ENCODE measurements at places on chromosomes 2 and 18. TPM values are rescaled to one million over a fixed set of nuclear protein-coding genes. Genes with fewer than 3 reads are reported as not detected.

DNA sequence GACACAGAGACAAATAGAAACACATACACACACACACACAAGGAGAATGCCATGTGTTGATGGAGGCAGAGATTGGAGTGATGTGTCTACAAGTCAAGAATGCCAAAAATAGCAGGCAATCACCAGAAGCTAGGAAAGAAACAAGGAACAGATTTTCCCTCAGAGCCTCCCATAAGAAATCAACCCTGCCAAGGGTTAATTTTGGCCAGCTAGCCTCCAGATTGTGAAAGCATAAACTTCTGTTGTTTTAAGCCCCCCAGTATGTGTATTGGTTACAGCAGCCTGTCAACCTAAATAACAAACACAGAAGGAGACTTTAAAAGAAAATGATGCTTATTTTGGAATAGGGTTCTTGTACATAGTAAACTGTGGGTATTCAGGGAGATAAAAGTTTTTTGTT lies 5.6 kb upstream of the STK39 start:
- no peaks in the 10 kb centered on the region for H3K36me3 ChIP-seq
- no peak for DNase-seq
- H3K27ac ChIP-seq: no peak overlapping the region
- no peaks in the 10 kb centered on the region for H3K4me1 ChIP-seq
- no peak overlapping the region for H3K4me3 ChIP-seq

- DNase-seq: no peak
- H3K27ac ChIP-seq: no peak overlapping the region
- H3K27me3 ChIP-seq: no peaks in the 10 kb centered on the region
- H3K36me3 ChIP-seq: no peaks in the 10 kb centered on the region
- H3K4me3 ChIP-seq: no peak overlapping the region
Measured at GRCh38 chr2:32227492-32227891, 37.2 kb downstream of the NLRC4 start.

- no peak for DNase-seq
- no peak overlapping the region for H3K4me3 ChIP-seq
- H3K27me3 ChIP-seq: no peaks in the 10 kb centered on the region
- H3K4me1 ChIP-seq: no peaks in the 10 kb centered on the region
Measured at GRCh38 chr18:2921778-2922177, 75.0 kb downstream of the EMILIN2 start.

The CHRNA1 gene
- not detected for total RNA-seq

Data from adrenal gland (tissue), 19 donors.